Tongue (tissue), 3 donors: ENCODE measurements at places on chromosomes 5 and 9.

DNA sequence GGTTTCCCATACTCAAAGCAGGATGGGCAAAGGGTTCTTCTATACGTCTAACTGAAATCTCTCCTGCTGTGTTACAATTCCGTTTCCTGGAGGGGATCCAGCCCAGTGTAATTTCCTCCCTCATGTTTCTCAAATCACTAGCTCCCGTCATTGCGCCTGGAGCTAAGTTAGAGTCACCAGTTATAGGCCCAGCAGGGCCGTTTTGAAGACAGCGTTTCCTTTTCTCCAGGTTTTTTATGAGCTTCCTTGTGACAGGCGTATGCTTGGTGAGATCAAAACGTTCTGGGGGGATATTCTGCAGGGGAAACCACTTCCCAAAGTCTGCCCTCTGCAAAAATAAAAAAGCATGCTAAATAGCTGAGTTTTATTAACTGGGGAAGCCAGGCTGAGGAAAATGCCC lies 53.0 kb upstream of the WWC1 start:
- no peak for DNase-seq

DNA sequence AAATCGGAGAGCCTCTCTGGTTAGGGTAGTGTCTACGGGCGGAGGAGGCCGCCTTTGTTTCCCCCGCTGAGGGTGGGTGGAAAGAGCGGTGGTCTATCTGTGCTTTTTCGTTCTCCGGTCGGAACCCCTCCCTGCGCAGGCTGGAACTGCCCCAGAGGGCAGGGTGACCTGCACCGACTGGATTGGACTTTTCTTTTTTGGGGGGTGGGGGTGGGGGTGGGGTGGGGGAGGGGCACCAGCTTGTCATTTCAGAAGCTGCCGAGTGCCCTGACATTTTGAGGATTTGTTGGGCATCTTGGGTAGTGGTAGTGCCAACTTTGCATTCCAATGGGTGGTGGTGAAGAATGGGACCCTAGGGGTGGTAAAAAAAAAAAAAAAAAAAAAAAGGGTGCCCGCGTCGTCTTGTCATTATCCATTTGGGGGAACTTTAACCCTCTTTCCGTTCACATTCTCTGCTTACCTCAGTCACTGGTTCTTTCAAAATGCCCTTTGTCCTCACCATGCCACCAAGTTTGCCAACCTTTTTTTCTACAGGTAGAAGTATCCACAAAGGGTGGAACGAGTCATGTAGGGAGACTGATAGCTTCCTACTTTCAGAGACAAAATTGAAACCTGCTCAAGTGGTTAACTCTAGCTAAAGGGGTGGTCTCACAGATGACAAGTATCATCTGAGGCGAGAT lies 1.3 kb downstream of the UBE2R2 start:
- DNase-seq: peak; percentile 49

GRCh38 chr5:180021900-180022299 lies 49.7 kb downstream of the RNF130 start:
- DNase-seq: no peak

GRCh38 chr9:76709020-76709419 lies 55.2 kb upstream of the PCA3 start:
- no peak for DNase-seq

- no peak for DNase-seq
These were observed 5.5 kb downstream of the CCL19 start for GRCh38 chr9:34685591-34685990.

GRCh38 chr9:71483436-71483835 lies 284.9 kb downstream of the CEMIP2 start:
- DNase-seq: no peak

DNA sequence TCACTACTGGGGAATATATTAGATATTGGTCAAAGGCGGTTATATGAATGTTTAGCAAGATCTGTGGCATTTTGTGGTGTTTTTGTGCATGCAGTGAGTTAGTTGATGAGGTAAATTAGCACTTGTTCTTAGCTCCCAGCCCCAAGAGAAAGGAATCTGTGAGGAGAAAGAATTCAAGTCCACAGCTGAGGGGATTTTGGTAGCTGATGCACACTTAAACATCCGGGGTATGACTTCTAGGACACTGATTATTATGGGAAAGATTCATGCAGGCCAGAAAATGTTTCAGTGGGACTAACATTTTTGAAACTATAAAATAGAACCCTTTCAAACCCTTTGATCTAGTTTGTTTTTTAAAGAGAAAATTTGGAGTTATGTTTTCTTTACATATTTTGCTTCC lies 118.2 kb upstream of the RPS23 start:
- DNase-seq: peak; percentile 14
